ENCODE measurements at places on chromosomes 7 and 10.
A peak's percentile ranks its signal among the peaks of the same experiment; 100 is the strongest.

- DNase-seq, result no peak
Observed at GRCh38 chr7:75808106-75808505, 5.5 kb downstream of the CCL24 start.

DNA sequence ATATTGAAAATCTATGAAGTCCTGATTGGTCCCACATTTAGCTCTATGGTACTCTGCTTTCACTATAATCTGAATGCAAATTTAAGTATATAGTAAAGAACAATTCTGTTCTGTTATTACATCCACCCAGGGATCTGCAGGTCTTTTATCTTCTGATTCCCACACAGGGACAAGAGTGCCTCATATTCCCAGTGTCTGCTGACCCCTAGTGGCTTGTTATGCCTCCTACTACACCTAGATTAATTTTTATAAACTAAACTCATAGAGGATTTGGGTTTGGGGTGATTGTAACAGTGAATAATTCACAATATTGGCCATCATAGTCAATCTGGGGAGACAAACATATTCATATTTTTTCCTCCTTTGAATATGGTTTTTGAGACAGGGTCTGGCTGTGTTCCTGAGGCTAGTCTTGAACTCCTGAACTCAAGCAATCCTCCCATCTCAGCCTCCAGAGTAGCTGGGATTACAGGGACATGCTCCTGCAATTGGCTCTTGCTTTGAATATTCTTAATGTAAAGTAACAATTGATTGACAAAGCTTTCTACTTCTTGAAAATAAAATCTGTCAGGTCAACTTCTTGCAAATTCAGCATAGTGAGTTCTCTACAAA is 282.1 kb downstream of the KCND2 start:
- no peak for DNase-seq

DNA sequence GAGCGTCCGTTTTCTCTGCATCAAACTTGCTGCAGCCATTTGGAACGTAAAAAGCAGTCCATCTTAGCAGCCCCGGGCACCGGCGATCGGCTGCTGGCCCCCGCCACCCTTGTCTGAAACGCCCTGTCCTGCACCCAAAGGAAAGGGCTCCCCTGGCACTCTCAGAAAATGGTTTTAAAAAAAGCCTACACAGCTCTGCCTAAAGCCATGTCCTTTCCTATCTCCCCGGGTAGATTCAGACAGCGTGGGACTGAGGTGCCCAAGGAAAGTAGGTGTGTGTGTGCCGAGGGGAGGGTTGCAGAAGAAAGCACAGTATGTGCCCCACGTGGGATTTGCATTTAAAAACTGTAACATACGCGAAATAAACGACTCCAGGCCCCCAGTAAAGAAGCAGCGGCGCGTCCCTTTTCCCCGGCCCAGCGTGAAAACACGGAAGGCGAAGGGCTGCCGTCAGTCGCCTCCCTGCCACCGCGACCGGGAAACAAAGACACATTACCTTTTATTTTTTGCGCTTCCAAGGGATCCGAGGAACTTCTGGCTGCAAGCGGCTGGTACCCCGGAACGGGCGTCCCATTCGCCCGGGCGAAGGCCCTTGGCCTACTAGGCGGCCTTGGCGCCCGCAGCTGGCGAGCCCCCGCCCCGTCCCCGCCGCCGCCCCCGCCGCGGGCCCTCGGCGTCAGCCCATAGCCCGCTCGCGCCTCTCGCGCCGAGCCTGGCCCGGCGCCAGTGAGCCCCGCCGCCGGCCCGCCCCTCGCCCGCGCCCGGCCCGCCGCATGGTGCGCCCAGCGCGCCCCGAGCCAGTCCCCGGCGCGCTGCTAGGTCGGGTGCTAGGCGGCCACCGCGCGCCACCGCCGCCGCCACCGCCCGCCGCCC is 304.6 kb downstream of the PRPF18 start:
- no peak for DNase-seq

DNA sequence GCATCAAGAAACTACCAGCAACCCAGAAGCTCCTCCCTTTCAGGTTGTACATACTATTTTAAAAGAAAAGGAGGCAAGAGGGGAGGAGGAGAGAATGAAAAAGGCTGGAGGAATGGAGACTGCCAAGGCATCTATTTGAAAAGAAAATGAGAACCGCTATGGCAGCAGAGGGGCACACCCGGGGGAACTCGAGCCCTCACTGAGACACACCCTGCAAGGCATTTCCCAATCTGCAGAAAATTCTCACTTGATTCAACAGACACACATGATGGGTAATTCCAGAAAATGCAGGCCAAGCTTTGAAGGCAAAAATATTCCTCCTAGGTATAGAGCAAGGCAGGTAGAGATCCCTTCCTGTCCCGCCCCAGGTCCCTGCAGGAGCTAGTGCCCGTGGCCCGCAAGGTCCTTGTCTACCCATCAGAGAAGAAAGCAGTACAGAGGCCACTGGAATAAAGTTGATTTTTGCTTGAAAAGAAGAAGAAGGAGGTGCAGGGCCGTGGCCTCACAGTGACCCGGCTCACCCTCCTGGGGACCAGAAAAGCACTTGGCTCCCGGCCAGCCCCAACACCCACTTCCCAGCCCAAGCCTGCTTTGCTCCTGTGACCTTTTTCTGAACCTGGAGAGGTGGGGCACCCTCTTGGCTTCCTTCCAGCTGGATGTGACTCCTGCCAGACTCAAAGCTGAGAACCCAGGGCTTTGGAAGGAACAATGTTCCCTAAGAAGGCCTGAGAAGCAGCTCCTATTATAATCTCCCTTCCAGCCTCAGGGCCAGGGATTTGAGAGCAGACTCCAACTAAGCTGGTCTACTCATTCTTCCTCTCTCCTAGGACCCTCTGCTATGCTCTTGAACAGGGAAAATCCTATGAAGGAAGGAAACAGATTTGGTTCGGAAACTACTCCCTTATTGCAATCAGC is 6.2 kb upstream of the PIK3CG start:
- no peak for DNase-seq

- DNase-seq, result no peak
Observed at GRCh38 chr10:125113691-125114371, 46.5 kb downstream of the CTBP2 start.

- DNase-seq, result no peak
Observed at GRCh38 chr10:103843854-103844570, 11.4 kb downstream of the SH3PXD2A start.

- no peak for DNase-seq
Observed at GRCh38 chr7:35007768-35008167, 29.5 kb downstream of the DPY19L1 start.

DNA sequence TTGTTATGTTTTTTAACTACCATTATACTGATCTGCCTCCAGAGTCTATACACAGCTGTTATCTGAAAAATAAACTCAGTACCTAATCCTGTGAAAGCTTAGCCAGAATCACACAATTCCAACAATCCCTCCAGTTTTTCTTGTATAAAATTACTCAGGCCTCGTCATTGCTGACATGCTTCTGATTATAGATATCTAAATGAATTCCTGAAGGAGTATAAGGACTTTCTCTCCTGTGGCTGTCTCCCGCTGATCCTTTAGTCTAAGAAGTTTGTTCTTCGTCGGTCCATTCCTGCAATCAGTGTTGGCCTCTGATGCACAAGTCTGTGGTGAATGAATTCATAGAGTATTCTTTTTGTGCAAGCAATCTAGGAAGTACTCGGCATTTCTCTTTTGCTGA is 288.9 kb upstream of the SEMA3C start:
- DNase-seq, result no peak

- peak; percentile 56 for DNase-seq
Observed at GRCh38 chr7:607938-608337, 88.3 kb upstream of the PDGFA start.

GRCh38 chr7:100211342-100211780 is 8.4 kb upstream of the PVRIG start:
- DNase-seq, result peak; percentile 73

GRCh38 chr7:46811529-46811928 is 770.4 kb downstream of the TNS3 start:
- DNase-seq, result no peak

- no peak for DNase-seq
Observed at GRCh38 chr7:107179326-107180164, 10.7 kb downstream of the HBP1 start.

DNA sequence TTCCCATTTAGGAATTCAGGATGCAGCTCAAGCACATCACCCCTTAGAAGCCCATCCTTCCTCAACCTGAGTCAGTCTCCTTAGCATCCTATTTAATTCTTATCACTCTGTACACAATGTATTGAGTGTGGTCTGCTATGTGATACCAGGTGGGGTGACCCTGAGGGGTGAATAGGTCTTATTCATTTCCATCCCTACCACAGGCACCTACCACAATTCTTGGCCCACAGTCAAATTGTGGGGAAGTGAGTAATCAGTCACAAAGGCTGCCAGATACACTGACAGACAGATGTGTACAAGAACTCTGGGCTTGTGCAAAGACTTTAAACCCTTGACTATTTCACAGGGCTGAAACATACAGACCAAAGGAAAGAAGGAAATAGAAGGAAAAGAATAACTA is 560.5 kb downstream of the PARD3 start:
- peak; percentile 1 for DNase-seq

DNA sequence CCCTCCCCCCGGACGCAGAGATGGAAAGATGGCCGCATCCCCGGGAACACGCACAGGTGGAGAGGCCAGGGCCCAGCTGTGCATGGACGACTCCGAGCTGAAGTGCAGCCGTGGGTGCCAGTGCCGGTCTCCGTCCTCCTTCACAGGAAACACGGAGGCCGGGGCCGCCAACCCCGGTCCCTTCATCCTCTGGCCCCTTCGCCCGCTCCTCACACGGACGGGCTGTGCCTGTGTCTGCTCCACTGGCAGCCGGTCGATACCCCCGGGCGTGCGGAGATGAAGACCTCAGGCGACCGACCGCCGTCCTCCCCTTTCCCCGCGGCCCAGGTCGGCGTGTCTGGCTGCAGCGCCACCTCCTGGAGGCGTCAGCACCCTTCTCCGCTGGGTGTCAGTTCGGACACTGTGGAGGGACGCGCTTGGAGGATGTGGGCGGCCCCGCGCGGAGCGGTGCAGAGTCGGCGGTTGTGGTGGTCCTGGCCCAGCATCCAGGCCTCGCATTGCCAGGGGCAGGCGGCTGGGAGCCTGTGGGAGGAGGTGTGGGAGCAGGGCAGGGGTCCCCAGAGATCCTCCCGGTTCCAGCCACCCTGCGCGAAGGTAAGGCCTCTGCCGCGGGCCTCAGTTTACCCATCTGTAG is 9.9 kb downstream of the ZNF511 start:
- peak; percentile 77 for DNase-seq

DNA sequence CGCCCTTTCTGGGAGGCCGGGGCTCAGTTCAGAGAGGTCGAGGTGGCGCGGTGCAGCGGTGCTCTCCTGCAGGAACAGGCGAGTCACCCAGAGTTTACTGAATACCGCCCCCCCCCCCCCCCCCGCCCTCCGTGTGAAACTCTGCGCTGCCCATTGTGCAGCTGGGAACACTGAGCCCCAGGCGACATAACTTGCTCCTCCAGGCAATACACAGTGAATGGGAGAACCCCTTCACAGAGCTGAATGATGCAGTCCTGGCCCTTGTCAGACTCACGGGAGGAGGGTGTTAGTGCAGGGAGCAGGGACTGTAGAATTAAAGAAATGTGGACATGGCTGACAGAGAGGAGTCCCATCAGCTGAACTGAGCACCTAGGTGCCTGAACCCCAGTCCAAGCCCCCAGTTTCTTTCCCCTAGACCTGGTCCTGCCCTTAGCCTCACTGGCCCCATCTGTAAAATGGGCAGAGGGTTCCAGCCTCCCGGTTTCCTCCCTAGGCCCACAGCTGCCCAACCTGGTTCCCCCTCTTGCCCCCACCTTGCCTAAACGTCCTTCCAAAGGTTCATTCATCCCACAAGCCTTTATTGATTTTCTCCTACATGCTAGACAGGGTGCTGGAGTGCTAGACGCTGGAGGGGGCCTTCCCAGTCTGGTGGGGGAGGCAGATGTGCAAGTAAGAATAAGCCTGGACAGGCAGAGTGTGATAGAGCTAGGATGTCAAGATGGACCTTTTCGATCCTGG is 869 bp upstream of the LOXL4 start:
- no peak for DNase-seq

GRCh38 chr10:34638406-34639054 is 176.6 kb downstream of the PARD3 start:
- DNase-seq, result peak; percentile 67

GRCh38 chr7:34315032-34315431 is 343.0 kb upstream of the NPSR1 start:
- no peak for DNase-seq

GRCh38 chr10:49632406-49633317 is 18.8 kb downstream of the CHAT start:
- no peak for DNase-seq

DNA sequence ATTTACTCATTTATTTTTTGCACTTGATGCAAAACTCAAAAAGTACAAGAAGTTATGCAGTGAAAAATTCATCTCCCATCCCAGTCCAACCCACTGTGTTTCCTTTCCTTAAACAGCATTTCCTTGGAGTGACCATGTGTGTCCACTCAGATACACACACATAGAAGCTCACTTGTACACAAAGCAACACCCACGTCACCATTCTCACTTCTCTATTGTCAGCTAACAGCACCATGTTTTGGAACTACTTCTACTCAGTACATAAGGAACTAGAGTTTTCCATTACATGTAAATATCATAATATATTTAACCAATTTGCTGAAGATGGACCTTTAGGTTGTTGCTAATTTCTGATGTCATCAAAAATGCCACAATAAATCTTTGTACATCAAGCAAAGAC is 167.6 kb downstream of the GRID1 start:
- no peak for DNase-seq

DNA sequence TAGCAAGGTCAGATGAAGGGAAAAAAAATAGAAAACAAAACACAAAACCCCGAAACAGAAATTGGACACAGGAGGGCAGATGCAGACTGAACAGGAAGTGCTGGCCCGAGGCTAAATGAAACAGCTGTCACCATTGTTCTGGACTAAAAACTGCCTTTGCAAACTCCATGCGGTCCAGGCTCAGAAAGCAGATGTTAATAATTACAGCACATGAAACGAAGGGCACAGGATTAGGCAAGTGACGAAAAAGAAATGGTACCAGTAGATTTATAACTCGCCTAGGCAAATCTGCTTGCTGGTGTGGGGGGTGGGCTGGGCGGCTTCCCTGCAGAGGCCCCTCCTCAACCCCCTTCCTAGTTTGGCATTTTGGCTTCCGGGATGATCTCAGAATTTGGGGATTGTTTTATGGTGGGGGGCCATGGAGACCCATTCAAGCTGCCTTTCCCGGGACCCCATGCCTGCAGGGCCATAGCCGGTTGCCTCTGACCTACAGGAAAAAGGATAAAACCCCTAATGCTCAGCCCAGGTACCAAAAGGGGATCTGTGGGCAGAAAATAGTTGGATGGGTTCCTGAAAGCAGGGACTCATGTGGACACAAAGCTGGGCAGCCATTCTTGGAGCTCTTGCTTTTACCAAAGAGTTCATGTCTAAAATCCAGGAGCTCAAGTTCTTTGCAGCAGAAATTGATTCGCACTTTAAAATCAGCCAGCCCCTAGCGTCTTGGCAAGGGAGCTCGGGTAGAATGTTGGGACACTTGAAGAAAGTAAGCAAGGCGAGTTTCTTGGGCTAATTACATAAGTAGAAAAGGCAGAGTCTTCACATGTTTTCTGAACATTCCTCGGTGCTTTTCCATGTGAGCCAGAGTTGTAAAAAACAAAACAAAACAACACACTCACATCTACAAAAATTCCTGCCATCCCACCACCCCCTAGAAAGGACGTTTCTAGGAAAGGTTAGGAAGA is 39.0 kb upstream of the EMX2 start:
- no peak for DNase-seq

GRCh38 chr10:37582237-37582636 is 275.2 kb downstream of the ZNF248 start:
- DNase-seq, result no peak

GRCh38 chr7:33079763-33080690 is 17.5 kb upstream of the NT5C3A start:
- no peak for DNase-seq
